ENCODE measurements at places on chromosomes 3 and 15.
A peak's percentile ranks its signal among the peaks of the same experiment; 100 is the strongest.

DNA sequence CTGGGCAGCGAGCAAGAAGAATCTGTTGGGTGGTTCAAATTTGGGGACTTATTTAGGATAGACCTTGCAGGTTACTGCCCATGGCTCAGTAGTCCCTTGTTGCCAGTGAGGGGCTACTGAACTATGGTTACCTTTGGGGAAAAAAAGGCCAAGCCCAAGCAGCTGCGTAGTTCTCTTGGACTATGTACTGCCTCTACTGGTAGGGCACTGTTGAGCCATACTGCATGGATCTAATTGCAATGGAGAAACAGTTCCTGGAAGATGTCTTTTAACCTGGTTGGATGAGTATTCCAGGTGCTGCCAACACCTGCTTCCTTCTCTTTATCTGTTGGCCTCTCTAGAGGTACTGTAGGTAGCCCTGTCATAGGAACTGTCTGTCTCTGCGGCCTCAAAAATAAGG is 671.9 kb upstream of the CBLB start:
- no peak for DNase-seq

GRCh38 chr15:78672285-78673014 is 31.4 kb upstream of the CHRNB4 start:
- DNase-seq: no peak

DNA sequence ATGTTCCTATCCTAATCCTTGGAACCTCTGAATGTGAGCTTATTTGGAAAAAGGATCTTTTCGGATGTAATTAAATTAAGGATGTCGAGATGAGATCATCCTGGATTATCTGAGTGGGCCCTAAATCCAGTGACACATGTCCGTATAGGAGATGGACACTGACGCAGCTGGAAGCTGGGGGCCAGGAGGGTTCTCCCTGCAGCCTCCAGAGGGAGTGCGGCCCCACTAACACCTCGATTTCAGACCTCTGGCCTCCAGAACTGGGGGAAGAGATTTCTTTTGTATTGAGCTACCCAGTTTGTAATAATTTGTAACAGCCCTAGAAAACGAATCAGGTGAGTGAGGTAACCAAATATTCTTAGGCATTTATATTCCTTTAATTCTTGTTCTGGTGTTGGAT is 2.5 kb downstream of the DNAJB8 start:
- DNase-seq: no peak

DNA sequence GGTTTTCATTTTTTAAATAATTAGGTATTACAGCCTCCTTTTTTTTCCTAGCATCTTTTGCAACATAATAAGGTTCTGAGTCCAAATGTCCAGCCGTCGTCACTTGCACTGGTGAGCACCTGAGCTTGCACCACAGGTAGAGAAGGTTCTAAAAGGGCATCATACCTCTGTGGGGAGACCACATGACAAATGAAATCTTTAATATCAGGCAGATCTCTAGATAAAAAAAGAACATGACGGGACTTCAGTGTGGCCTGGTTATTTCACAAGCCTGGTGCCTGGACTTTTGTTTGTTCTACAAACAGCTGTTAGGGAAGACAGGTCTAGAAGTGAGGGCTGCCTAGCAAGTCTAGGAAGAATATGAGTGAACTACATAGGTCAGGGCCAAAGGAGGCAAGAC is 3.6 kb downstream of the ZBED2 start:
- no peak for DNase-seq

DNA sequence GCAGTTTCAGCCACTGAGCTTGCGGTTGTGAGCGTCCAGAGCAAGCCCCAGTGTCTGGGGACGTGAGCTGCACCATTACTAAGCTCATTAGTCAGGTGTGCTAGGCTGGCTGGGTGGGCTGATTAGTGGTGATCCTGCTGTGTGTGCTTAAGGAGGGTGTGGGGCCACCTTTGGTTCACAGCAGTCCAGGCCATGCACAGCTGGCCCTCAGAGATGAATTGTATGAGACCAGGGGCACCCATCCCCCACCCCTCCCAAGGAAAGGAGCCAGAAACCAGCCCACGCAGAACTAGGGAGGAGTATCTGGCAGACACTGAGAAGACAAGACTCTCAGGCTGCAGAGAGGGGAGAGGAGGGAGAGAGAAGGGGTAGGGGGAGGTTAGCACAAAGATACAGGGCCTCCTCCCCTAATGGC is 3.8 kb downstream of the TYRO3 start:
- DNase-seq: no peak

DNA sequence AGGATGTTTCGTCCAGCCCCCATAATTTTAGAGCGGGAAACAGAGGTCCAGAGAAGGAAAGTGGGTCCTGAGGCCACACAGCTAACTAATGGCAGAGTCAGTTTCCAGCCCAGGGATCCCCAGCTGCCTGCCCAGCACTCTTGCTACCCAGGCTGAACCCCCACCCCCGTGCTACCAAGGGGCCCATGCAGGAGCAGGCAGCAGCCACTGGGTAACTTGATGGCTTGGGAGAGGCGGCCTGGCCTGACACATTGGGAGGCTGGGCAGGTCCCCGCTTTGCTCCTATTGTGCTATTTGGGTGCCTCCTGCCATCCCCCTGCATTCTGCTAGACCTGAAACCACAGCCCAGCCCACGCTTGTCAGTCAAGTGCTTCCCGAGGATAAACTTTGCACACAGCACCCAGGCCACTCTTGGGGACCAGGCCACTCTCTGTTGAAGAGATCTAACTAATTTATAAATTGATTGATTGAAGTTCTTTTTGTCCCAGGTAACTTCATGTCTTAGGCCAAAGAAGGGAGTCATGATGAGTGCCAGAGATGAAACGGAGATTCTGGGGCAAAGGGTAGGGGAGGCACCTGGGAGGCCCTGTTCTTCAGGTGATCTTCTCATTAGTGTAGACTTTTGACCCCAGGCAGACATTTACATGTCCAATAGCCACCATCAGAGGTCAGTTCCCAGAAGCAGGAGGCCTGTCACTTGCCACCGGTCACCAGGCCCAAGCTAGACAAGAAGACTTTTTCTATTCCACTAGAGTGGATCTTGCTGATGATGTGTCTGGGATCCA is 7.0 kb downstream of the PAK6 start:
- DNase-seq: no peak

DNA sequence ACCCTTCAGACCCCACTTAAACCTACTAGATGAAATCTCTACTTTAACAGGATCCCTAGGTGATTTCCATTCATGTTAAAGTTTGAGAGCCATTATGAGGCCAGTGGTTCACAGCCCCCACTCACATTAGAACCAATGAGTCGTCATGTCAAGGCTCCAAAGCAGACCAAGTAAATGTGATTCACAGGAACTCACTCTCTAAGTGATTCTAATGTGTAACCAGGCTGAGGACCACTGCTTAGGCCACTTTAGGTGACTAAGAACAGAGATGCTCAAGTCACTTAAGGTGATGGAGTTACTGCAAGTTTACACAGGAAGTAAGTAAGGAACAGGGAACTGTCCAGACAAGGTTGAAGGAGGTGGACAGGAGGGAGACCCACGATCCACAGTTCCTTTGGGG is 7.7 kb downstream of the GALNT15 start:
- no peak for DNase-seq

DNA sequence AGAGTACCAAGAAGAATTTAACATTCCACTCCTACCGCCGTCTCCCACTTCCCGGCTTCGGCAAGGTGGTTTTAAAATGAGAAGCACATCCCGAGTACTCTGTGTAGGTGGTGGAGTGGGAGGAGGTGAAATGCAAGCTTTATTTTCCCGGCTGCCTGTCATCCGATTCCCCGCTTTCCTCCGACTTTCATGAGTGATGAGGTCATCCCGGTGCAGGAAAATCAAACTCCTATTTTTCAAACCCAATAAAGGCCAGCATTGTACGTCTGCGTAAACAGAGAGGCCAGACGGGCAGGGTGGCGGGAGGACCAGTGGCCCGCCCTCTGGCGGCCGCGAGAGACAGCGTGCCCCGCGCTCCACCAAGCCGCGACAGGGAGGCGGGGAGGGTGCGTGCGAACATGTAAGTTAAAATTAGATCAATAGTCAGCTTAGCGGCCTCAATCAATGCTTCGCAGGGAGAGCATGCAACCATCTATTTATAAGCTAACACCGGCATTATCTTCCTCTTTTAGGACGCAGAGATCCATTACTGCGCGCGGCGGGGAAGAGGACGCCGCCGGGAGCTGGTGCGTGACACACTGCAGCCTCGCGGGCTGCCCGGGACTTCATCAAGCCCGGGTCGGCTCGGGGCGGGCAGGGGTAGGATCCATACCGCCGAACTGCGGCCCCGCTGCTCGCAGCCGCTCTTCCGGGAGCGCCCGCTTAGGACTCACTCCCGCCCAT is 163.3 kb downstream of the CD47 start:
- DNase-seq: peak; percentile 36

DNA sequence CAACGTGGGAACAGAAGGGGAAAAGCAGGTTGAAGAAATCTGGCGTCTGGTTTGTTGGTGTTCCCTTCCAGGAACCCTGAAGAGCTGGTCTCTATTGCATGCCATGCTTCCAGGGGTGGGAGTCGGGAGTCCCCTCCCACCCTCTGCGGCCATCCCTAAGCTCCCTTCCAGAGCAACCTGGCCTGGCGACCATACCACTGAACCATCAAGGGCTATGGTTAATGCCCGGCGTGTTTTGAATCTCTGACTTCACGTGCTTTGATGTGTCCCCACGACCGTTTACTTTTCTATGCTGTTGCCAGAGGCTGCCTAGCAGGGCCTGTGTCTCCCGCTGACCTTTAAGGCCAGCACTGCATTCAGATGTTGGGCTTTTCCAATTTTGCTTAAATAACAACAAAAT is 696 bp upstream of the SNRK start:
- no peak for DNase-seq

GRCh38 chr3:73036694-73037591 is 24.5 kb upstream of the EBLN2 start:
- no peak for DNase-seq

DNA sequence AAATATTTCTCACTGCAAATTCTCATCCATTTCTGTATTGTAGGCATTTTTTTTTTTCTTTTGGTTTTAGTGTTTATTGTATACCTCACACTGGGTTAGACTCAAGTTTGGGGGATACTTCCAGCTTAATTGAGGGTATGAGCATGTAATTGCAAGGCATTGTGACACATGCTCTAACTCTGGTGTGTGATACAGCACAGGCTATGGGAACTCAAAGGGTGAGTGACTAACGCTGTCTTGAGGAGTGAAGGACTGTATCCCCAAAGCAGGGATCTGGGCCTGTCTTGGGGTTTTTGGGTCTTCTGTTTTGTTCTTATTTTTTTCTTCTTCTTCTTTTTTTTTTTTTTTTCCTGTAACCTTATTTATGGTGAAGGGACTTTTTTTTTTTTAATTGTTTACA is 26.9 kb downstream of the MAP2K1 start:
- DNase-seq: no peak

DNA sequence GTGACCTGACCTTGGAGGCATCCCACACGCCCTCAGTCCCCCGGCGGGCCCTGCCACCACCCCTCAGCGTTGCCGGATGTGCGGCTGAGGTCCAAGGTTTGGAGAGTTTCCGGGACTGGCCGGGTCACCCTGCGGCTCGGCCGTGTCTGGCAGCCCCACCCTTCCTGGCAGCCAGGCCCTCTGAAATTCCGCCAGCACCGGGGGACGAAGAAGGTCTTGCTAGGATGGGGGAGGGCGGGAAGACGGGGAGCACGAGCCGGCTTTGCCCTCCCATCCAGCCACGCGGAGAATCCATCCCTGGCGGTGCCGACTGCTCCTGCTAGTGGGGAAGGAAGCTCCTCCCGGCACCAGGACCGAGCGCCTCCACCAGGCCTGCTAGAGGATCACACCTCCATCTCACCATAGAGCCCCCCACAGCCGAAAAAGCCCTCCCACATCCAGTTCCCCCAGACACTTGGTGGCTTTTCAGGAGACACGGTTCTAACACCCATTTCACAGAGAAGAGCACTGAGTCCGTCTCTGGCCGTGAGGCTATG is 81.5 kb downstream of the CPN2 start:
- DNase-seq: no peak

GRCh38 chr3:152096280-152096906 is 172.3 kb upstream of the MBNL1 start:
- DNase-seq: no peak

- DNase-seq: no peak
Observed at GRCh38 chr3:13234666-13235065, 161.4 kb upstream of the IQSEC1 start.

DNA sequence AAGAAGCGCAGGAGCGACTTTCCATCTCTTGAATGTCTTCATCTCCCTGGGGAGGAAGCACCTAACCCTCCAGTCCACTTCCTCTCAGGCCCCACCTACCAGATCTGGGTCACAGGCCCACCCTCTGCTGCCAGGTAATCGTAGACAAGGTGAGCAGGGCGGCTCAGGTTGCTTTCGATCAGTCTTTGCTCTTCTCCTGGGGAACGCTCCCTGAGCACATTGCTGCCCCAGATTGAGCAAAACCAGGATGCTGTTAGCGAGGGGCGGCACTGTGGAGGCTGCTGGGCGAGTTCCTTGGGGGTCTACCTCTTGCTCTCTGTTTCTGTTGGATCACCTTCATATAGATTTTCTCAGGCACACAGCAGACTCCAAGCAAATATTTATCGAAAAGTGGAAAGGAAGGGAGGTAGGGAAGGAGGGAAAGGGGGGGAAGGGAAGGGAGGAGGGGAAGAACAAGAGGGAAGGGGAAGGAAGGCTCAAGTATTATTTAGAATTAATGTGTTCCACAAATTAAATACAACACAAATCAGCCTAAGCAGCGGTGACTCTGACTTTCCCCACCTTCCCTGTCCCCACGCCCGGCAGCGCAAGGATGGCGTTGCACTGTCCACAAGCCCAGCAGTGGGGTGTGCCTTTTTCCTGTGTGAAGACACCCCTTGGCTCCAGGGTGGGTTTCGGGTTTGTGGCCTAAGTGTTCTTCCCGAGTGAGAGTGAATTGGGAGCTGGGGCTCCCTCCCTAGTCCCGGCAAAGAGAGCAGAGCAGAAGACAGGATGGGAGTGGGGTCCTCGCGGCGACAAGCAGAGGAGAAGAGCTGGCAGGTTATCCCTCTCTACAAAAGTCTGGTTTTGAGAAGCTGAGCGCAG is 6.1 kb upstream of the PCSK6 start:
- no peak for DNase-seq

- no peak for DNase-seq
Observed at GRCh38 chr15:68003297-68003696, 50.8 kb upstream of the PIAS1 start.

DNA sequence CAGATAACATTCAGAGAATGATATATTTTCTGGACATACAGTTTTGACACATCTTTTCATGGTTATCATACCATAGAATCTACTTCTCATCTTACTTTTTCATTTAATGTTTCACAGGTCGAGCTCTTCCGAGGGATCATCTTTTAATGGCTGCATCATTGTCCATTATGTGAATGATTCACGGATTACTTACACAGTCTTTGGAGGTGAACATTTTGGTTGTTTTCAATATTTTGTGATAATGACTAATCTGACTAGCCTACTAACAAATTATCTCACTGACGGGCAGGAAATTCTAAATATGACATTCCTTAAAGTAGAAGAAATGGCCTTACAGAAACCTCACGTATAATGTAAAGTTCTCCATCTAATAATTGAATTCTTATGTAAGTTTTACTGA is 209.1 kb upstream of the STRIT1 start:
- DNase-seq: no peak

GRCh38 chr15:57422113-57422754 is 45.9 kb downstream of the CGNL1 start:
- DNase-seq: no peak
